ENCODE measurements at places on chromosomes 11 and 22.

DNA sequence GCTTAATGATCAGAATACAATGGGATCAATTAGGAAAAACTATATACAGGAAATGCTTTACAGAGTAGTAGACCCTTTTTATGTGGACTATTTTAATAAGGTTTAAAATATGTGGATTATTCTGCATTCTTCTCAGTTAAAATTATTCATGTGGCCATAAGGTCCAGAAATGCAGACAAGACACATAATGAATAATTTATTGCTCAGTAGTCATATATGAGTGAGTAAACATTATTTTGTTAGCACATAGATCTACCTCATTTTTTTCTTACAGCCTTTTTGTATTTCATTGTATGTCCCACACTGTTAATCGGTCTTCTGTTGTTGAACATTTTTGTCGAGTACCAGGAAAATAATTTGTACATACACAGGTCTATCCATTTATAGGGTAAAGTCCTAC, 20.8 kb downstream of the MED17 start:
- DNase-seq, result no peak

DNA sequence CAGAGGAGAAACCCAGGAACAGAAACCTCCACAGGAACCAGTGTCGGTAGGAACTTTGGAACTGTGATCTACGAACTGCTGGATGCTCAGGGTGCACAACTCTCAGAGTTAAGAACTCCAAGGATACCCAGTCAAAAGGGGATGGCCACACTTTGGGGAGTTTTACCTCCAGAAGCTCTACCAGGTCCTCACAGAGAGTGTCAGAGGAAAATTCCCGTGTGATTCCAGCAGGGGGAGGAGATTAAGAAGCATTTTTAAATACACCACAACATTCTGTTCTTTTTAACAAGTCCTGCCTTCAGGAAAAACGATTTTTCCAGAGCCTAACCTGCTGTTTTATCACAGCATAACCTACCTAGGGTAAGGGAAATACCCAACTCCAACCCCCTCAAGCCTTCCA, 104.0 kb downstream of the SOX6 start:
- DNase-seq, result no peak

GRCh38 chr11:123616505-123617198, 37.8 kb downstream of the SCN3B start:
- DNase-seq, result no peak

DNA sequence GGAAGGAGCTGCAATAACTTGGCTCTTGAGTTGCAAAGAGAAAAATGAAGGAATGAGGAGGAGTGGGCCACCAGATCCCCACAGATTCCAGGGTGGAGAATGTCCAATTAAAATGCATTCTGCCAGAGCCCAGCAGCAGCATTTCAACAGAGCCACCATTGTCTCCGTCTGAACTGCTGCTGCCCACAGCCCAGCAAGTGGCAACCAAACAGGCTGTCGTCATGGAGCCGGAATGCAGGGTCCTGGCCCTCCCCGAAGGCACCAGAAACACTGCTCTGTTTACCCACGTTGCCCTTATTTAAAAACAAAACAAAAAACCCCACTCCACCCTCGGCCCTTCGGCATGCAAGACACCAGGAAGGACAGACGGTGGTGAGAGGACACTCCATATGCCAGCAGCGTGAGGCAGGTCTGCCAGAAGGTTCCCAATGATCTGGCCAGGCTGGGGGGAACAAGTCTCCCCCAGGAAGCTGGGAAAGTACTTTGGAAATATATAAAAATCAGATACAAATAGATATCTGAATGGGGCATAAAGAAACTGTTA, 32.5 kb downstream of the PLEKHA7 start:
- DNase-seq, result no peak

GRCh38 chr11:125945011-125945796, 640 bp upstream of the VSIG10L2 start:
- DNase-seq, result no peak

DNA sequence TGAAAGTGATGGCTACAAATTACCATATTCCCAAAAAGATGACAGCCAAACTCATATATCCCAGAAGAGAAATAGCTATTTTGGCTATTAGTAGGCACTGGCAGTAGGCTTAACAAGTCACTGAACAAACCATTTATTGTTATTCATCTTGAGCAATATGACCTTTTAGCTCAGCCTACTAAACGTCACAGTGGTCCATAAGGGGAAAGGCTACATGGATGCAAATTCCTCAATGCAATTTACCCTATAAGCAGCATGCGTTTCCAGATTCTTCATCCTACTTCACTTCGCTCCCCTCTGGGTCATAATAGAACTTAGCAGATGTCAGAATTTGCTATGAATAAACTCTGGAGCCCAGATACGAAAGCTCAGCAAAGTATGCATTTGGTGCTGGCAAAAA, 114.0 kb downstream of the SIK3 start:
- no peak for DNase-seq

GRCh38 chr11:23138761-23139160, 278.5 kb upstream of the CCDC179 start:
- no peak for DNase-seq

DNA sequence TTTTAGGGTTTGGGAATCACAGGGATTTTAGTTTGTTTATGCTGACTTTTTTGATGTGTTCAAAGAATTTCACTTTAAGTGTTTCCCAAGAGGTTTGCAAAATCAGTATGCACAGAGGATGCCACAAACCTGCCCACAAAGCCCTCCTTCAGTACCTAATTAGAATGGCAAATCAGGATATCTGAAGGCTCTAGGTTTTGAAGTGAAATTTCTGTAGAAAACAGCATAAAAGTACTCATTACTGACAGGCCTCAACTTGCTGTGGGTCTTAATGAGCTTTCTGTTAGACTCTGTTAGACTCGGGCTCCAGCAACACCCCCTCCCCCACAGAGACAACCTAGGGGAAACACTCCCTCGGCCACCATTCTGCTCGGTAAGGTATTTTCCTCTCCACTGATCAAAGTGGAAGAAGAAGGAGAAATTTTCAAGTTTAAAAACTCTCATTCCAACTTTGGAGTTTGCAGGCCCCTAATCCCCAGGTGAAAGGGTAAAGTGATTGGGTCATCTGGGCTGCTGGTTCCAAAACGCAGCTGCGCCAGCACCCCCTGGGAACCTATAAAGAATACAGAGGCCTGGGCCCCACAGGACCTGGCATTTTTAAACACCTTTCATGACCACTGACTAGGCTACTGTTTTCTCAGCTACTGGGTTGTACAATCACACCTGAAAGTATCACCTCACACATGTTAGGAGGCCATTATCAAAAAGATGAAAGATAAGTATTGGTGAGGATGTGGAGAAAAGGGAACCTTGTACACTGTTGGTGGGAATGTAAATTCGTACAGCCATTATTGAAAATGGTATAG, 67.5 kb downstream of the PLEKHA7 start:
- no peak for DNase-seq

DNA sequence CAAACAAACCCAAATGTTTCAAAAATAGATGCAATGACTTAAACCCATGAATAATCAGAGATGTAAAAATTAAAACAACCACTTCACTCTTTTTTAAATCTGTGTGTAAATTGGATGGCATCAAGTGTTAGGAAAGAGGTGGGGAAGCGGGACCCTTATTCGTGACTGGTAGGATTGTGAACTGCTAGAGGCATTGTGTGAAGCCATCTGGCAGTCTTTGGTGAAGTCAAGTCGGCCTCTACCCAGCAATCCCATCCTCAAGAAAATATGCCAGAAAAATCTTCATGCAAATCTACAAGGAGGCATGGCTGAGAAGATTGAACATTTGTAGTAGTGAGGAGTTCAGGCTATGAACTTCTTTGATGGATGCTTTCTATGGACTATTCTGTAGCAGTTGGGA, 114.6 kb upstream of the C11orf87 start:
- no peak for DNase-seq

DNA sequence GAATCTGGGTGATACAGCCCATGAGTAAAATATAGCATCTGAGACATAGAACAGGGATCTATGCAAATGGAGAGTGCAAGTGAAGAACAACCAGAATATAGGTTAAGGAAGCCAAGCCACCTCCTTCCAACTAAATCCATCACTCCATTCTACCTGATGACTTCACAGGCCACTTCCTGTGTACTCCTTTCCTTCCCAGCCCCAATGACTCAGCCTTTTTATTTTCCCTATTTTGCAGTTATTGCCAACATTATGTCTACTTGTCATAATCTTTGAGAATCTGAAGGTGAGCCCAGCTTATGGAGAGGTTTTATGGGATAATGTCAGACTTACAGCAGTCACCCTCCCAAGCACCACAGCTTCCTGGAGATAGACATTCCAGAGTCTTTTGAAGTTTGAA, 1.4 kb upstream of the OR52M1 start:
- DNase-seq, result no peak

- DNase-seq, result no peak
These were observed 119.5 kb upstream of the ISX start for GRCh38 chr22:34946339-34946985.

DNA sequence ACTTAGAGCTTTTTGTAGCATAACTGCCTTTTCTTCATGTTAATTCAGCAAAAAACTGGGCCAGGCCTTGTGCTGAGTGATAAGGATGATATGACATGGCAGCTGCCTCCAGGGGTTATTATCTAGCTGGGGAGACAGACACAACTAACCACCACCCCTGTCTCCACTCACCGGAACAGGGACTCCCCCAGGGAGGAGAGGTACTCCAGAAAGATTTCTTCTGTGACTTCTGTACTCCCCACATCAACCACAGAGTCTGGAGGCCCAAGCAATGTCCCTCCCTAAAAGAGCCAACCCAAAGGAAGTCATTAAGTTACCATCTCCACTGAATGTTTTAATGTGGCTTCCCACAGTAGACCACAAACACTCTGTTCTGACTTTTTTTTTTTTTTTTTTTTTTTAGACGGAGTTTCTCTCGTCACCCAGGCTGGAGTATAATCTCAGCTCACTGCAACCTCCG, 14.3 kb upstream of the PMM1 start:
- peak; percentile 71 for DNase-seq

GRCh38 chr11:121514432-121515334, 61.9 kb upstream of the SORL1-AS1 start:
- no peak for DNase-seq

- no peak for DNase-seq
These were observed 38.0 kb upstream of the CSNK1E start for GRCh38 chr22:38355275-38355674.

DNA sequence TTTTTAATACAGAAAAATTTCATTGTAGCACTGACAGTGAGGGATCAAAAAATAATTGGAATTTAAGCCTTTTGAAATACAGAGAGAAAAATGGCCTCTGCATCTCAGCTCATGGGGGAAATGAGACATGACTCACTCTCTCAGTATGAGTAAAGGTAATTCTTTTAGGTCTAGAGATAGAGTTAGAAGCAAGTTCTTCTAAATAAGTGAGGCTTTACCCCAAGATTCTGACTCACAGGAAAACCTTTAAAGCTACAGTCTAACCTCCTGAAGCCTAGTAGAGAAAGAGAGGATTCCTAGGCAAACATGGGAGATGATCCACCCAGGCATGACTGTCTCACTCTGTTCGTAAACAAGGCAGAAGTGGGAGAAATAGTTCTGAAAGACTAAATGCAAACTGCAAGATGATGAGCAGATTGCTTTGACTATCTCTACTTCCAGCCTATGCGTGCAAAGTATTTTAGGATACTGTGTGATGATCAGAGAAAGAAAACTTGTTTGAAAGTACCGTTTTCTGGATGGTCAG, 1003.3 kb upstream of the CCDC90B start:
- DNase-seq, result no peak

DNA sequence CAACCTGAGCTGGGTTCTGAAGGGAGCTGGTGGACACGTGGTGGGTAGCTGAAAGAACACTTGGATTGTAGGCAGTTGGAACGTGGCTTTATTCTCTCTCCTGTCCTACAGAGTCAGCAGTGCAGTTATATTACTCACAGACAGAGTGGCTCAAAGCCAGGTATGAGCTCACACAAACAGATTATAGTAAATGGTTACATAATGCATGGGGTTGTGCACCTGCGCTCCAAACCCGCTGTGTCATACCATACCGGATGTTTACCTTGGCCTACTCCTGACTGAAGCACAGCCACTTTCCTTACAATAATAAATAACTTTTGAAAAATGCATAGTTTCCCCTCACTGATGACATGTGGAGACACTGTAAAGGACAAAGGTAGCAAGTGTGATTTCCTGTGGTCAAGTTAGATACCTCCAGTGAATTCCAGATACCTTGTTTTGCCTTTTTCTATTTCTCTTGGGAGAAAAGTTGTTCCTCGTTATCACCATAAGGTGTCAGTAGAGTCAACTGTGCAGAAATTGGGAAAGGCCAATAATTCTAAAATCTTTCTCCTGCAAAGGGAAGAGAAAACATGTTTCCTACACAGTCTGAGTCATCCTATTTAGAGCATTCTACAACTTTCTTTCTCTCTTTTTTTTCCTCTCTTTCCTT, 13.5 kb downstream of the MS4A6A start:
- DNase-seq, result no peak

DNA sequence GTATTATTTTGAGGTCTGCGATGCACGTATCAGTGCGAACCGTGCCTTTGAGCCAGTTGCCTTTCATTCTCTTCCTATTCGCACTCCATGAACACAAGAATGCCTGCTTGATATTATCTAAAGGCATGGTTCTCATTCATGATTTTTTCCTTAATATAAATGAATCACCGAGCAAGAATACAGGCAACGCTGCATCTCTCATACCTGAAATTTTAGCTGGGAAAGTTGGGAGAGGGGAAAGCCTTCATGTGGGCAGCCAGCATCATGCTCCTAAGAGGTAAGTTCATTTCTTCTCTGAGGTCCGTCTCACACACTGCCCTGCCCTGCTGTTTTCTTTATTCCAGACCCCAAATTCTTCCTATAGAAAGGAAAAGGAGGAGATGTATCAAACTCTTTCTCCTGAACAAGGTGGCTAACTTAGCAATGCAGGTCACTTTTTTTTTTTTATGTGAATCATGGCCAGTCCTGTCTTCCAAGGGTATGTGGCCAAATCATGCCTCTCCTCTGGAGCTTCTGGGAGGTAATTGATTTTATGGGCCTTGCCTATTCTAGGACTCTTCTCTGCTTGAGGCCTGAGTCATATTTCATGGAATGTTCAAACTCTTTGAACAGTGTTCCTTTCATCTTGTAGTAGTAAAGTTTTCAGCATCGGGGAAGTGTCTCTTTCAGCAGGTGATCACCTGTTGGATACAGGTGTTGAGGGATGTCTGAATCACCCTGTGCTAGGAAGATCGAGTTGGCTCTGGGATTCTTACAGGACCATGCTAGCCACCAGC, 3.2 kb downstream of the GLB1L2 start:
- no peak for DNase-seq

DNA sequence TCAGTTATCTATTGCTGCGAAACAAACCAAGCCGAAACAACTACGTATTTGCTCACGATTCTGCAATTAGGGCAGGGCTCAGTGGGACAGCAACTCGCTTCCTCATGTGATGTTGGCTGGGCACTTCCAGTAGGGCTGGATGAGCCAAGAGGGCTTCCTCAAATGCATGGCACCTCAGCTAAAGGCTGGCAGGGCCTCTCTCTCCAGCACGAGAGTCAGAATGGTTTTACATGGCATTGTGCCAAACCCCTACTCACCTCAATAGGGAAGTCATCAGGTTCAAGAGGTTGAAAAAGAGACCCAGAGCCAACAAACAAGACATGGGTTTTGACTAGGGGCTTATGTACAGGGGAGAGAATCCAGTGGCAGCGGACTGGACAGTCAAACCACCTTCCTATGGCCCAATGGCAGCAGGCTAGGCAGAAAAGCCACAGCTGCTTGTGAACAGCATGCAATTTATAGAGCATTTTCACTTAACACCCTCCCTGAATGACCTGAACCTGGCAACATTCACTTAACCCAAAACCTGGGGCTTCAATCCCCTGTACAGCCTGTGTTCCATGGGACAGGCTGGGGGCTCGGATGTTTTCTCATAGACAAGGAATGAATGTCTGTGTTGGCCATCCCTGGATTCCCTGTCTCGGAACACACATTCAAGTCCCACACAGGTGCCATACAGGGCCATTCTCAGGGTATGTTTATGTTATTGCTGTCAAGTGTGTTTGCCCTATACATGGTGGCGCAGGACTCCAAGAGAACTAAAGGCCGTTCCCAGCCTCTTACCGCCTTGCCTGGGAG, 154.2 kb upstream of the NAV2 start:
- DNase-seq, result no peak

Data from central memory CD8-positive, alpha-beta T cell (primary cell).